ENCODE measurements at places on chromosomes 2 and 18.

DNA sequence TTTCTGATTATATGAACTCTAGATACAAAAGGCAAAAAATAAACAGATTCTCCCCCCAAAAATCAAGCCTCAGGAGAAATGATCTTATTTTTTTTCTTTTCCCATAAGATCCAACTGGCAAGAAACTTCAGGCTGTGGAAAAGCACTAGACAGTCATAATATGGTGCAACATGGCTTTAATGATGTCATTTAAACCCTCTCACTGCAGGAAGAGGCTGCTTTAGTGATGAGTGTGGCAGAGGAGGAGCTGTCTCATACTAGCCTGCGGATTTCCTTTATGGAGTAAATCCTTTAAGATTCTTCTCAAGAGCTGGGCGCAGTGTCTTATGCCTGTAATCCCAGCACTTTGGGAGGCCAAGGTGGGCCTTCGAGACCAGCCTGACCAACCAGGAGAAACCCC is 83.3 kb upstream of the CD28 start:
- DNase-seq = no peak

DNA sequence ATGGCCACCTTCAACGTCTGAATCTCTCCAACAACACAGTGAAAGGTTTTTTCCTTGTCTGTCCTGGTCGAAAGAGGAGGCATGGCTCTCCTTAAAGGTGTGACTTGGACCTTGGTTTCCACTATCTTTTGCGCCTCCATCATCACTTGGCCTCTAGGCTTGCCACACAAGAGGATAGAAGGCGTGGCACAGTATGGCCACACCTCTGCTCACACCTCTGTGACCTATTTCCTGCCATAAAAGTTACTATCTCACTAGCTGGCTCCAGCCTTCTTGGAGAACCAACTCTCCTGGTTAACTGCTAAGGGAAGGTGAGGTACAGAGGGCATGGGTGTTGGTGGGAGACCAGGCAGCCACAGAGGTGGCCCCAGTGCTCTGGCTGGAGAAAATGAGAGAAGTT is 165.9 kb downstream of the UXS1 start:
- no peak for DNase-seq

- DNase-seq = no peak
Measured at GRCh38 chr2:202056611-202057010, 16.4 kb upstream of the KIAA2012 start.

DNA sequence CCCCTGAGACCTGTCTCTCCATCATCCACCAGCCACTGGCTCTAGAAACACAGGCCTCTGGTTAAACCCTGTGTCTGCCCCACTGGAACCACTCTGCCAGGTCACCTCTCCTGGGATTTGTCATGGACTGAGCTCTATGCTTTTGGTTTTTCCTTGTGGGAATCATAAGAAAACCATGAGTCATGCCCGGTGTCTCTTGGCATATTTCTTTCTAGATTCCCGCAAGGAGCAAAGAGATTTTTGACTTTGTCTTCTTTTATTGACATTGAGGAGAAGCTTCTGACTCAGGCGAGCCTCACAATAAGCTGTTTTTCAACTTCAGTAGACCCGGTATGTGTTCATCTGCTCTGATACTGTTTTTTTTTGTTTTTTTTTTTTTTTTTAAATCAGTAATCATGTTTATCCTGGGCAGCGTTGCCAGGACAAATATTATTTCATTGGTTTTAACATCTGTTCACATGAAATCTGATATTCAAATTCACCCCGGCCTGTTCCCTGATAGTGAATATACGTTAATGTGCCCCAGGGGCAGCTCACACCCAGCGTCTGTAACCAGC is 207.1 kb downstream of the ACKR3 start:
- no peak for DNase-seq

DNA sequence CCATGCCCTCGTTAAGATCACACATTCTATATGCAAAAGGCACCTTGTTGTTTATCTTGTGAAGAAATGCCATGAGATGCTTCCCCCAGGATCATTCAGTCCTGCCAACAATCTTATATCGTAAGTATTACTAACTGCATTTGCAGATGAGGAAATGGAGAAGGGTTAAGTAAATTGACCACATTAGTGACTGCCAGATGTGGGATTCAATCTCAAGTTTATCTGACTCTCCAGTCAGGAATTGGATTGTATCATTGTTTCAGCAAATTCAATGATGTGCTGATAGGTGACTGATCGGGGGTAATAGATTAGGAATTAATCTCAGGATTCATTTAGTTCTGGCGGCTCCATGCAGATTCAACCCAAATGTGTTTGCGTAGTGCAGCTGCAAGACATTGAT is 106.2 kb downstream of the CNTNAP5 start:
- no peak for DNase-seq

- no peak for DNase-seq
Measured at GRCh38 chr2:7348761-7349160, 431.5 kb downstream of the RNF144A start.

DNA sequence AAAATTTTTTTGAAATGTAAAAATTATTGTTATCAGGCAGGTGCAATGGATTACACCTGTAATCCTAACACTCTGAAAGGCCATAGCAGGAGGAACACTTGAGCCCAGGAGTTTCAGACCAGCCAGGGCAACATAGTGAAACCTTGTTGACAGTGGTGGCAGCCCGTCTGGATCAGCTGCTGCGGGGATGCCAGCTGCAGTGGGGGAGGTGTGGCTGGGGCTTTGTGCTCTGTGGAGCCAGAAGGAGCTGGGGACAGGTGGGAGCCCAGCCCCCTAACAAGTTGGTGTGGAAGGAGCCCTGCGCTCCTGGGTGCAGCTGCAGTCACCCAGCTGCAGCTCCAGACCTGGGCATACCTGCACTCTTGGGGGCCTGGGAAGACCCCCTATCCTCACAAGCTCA is 182.4 kb upstream of the MC4R start:
- no peak for DNase-seq

- DNase-seq = no peak
Measured at GRCh38 chr2:23595601-23596251, 210.7 kb downstream of the KLHL29 start.

DNA sequence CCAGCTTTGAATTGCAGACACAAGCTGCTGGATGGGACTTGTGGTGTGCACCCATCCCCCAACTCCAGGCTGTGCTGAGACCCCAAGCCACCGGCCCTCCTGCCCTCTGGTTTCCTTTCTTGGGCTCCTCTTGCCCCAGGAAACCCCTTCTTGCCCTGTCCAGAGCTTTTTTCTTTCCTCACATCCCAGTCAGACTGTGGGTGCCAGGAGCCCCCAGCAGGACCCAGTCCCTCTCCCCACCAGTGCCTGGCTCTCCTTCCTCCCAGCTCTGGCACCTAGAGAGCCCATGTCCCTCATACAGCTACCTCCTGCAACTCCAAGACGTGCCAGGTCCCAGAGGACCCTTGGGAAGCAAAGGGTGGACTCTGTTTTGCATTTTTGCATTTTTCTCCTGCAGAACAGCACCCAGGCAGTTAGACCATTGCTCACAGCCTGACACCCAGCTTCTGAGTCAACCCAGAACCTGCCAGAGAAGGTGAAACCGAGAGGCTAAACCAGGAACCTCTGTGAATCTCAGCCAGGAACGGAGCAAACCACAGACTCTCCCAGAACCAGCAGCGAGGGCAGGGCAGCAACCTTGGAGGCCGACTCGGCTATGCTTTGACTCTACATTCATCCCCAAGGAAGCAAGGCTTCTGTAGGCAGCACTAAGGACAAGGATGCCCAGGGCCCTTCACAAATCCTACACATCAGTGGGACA is 221.1 kb downstream of the ANAPC1 start:
- DNase-seq = no peak

DNA sequence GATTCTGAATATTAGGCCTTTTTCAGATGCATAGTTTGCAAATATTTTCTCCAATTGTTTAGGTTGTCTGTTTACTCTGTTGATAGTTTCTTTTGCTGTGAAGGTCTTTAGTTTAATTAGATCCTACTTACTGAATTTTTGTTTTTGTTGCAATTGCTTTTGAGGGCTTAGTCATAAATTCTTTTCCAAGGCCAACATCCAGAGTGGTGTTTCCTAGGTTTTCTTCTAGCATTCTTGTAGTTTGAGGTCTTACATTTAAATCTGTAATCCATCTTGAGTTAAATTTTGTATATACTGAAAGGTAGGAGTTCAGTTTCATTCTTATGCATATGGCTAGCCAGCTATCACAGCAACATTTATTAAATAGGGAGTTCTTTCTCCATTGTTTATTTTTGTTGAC is 404.8 kb downstream of the LNPK start:
- DNase-seq = no peak
